ENCODE measurements at places on chromosomes 3 and 15.

GRCh38 chr3:193773266-193774220 is 180.5 kb downstream of the OPA1 start:
- DNase-seq, result no peak

- no peak for DNase-seq
Observed at GRCh38 chr15:98419173-98419780, 229.1 kb upstream of the IGF1R start.

- DNase-seq, result no peak
Observed at GRCh38 chr3:108234387-108234957, 12.2 kb upstream of the IFT57 start.

GRCh38 chr3:83649692-83650091 is 1309.1 kb upstream of the CADM2 start:
- DNase-seq, result no peak

DNA sequence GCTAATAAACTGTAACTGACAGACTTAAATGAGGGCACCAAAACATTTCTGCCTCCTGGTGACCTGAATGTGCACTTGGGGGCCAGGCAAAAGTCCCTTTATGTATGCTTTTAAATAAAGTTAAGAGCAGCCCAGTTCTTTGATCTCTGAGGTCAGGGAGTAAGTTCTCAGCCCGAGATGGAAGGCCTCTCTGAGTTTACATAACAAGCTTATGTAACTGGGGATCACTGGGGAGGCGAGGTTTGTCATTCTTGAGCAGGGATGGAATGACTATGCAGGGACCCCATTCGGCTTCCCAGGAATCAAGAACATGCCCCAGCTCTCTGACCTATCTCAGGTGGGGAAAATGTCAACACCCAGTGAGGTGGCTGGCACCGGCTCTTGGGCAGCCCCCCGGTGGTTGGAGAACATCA is 198.7 kb upstream of the BHLHE40 start:
- DNase-seq, result no peak

DNA sequence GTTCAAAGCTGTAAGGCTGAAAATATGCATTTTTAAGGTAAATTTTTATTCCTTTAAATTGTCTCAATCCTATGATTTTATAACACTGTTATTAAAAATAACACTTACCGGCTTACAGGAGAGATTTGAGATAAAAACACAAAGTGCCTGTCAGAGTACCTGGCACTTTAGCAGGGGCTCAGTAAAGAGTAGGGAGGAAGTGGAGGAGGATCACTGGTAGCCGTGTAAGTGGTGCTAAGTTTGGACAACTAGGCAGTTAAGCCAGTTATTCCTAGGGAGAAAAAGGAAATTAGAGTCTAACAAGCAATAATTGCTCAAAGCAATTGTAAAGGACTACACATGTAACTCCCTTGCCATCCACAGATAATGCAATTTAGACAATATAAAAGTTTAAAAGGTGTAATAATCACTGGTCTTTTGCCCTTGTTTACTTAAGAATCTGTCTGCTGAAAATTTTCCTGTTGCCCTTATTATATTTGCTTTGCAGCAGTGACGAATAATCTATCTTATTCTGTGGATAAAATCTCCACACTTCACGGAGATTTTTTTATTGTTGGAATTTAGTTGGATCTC is 204.8 kb downstream of the CDIN1 start:
- no peak for DNase-seq

DNA sequence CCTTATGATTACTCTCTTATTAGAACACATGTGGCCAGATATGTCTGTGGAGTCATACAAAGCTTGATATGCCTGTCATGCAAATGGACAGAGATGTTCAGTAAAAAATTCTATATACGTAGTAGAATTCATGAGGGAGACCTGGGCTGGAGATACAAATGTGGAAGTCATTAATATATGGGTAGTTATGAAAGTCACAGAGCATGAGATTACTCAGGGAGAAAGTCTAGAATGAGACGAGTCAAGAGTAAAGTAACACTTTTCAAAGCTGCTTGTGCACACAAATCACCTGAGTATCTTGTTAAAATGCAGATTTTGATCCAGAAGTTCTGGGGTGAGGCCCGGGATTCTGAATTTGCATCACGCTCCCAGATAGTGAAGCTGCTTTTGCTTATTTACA is 28.4 kb downstream of the OXSM start:
- DNase-seq, result no peak

- DNase-seq, result peak; percentile 91
Observed at GRCh38 chr15:78241017-78241416, 6.7 kb upstream of the ACSBG1 start.

GRCh38 chr3:134464689-134465365 is 21.0 kb downstream of the ANAPC13 start:
- DNase-seq, result no peak

DNA sequence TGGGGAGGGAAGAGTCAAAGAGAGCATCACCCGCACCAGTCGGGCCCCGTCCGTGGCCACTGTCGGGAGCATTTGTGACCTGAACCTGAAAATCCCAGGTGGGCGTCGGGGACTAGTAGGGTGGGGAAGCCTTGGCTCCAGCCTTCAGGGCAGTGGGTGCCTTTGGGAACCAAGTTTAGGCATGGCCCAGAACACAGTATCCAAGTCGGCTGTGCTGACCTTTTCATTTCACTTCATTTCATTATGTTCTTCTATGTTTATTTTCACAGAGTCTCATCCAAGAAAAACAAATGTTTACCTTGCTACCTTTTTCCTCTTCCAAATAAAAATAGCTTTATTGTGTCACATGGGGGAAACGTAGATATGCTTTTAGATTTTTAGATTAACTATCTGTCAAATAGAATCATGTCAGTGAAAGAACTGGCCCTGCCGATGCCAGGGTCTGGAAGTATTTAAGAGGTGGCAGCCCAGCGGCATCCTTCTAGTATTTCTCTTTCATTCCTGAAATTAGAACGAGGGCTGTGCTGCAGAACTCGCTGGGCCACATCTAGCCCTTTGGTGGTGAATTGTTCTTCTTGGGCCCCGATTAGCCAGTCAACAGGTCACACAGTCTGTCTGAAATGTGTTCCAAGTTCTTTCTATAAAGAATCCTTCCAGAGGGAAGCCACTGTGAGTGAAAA is 60.5 kb downstream of the DNASE1L3 start:
- no peak for DNase-seq

DNA sequence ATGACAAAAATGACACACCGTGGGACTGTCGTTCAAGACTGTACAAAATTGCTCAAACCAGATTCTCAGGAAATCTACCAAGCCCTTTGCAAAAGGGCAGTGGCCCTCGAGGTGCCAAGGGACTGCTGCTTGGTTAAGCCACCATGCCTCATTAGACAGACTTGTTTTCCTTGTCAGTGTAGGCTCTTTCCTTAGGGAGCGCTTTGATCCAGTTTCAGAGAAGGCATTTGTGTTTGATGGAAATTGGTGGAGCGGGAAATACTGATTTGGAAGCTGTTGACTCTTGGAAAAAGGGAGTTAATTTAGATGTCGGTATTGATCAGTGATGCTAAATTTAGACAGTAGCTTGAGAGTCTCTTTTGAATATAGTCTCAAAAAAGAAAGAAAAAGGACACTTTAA is 304.3 kb upstream of the UMPS start:
- DNase-seq, result no peak
